Renal cortex interstitium (tissue), 15 donors: ENCODE measurements at places on chromosomes 2 and 18. TPM values are rescaled to one million over a fixed set of nuclear protein-coding genes. Genes with fewer than 3 reads are reported as not detected.

The CD8B2 gene
- polyA plus RNA-seq, result 0.20 TPM

The DSG4 gene
- polyA plus RNA-seq, result not detected

The ZAP70 gene
- 2.6 TPM for polyA plus RNA-seq

The APLF gene
- 3.9 TPM for polyA plus RNA-seq

GRCh38 chr2:20622731-20623130 is 28.2 kb downstream of the HS1BP3 start:
- DNase-seq, result no peak

GRCh38 chr2:98849113-98849512 is 86.9 kb downstream of the CRACDL start:
- DNase-seq, result no peak

DNA sequence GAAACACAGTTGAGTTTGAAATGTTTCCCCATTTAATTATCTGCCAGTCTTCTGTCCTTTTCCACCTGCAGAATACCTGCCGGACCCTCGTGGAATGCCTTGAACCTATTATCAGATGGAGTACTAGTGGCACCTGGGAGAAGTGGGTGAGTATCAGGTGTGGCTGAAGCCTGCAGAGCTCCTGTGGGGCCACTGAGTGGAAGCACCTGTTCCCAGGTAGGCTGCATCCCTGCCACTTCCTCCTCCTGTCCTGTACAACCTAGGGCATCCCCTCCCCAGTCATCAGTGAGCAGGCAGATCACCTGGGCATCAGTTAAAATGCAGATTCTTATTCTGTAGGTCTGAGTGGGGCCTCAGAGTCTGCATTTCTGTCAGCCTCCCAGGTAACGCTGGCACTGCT is 80.8 kb upstream of the BZW1 start:
- DNase-seq, result no peak

DNA sequence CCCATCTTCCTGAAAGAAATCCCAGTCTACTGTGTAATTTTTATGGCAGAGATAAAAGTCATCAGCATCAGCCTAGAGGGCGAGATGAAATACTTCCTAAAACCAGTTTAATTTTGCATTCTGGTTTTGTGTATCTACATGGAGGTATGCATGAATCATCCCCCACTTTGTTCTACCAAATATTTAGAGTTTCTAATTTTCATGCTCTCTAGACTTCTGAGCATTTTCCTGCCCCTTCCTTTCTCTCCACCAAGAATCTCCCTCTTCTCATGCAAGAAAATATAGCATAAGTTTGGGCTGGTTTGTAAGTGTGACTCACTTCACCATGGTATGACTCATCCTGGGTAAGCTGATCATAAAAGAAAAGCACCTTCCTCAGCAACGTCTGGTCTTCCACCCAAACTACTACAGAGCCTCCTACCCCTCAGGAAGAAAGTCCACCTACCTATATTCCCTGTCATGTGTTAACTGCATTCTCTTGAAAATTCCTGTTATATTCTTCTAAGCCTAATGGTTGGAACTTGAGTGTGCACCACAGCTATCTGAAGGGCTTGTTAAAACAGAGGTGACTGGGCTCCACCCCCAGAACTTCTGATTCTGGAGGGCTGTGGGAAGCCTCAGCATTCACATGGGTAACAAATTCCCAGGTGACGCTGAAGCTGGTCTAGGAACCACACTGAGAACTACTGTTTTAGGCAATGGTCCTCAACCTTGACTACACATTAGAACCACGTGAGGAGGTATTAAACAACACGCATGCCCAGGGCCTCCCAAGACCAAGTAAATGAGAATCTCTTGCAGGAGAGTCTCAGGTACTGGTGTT is 37.4 kb upstream of the RAPGEF4 start:
- no peak for DNase-seq

- DNase-seq, result no peak
These were observed 510.9 kb downstream of the PARD3B start for GRCh38 chr2:205056151-205056561.

- DNase-seq, result no peak
These were observed 37.5 kb downstream of the ANXA4 start for GRCh38 chr2:69779258-69780001.

DNA sequence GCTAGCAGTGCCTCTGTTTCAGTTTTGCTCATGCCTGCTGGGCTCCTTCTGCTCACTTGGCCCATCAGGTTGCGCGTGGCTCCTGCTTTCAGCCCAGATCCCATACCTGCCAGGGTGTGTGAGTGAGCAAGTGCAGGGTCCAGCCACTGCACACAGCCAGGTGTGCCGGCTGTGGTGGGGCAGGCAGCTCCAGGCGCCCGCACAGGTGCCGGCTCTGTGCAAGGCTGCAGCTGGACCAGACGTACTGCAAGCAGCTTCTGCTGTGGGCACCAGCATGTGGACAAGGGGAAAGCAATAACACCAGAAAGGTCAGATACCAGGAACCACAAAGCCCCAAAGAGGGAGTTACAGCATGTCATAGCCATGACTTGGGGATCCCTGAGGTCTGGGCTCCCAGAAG is 5.6 kb upstream of the PCARE start:
- DNase-seq, result no peak

GRCh38 chr2:166518634-166519390 is 24.8 kb upstream of the SCN7A start:
- no peak for DNase-seq

GRCh38 chr18:68436485-68436884 is 278.4 kb downstream of the TMX3 start:
- DNase-seq, result no peak

DNA sequence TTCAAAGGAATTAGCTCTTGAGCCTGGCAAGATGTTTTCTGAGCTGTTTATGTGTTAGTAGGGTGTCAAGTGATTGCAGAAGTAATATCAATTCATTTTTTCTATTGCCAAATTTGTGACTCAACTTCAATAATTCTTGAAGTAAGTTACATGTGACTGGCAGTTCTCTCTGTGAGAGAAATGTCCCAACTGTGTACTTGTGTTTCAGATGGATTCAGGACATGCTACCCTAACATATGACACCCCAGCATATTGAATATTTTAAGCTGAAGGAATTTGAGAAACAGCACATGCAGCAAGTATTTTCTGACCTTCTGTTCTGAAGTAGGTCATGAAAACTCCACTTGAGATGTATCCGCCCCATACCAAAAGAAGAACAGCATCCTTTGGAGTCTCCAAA is 263.6 kb downstream of the XIRP2 start:
- no peak for DNase-seq

DNA sequence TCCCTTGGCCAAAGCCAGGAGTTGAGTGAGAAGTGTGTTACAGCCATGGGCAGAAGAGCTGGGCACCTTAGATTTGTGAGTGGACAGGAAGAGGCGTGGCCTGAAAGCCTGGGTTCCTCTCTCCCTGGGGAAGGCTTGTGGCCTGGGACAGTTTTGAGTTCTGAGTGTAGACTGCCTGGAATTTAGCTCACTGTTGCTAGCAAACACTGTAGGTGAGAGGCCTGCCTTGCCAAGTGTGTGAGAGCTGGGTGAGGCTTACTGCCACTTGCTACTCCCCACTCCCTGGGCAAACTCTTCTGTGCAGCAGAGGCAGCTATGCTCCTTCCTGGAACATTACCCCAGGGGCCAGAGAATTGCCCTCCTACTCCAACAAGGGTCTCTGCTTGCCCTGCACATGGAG is 150.0 kb upstream of the GALNT5 start:
- DNase-seq, result no peak

- DNase-seq, result no peak
These were observed 56.0 kb downstream of the HDAC4 start for GRCh38 chr2:239344857-239345216.

GRCh38 chr18:57621246-57621604 is 411 bp downstream of the NARS1 start:
- DNase-seq, result no peak

DNA sequence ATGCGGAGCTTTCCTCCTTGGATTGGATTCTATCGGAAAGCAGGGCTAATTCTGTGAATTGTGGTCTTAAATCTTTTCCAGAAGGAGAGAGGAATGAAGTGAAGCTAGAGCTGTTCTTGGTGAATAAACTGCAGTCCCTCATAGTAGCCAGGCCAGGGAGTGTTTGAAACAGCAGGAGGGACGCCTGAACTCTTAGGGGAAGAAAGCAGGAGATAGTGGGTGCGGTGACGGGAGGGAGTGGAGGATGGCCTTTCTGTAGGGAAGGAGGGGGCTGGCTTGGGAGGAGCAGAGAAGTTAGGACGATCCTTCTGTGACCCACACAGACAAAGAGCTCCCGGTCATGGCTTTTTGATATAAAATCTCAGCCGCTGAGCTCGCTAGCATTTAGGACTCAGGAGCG is 47.5 kb upstream of the KCNF1 start:
- no peak for DNase-seq

DNA sequence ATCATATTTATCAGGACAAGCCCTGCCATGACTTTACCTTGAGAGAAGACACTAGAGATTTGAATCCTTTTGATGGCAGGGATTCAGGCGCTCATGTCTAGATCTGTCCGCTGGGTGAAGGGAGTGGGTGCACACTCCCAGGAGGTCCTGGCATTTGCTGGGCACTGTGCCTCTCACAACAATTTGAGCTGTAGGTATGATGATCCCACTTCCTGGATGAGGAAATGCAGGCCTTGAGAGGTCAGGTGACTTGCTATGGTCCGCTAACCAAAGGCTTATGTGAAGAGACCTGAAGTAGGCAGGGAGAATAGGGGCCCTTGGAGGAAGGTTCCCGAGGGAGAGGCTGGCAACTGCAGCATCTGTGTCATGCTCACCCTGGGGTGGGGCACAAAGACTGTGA is 206.1 kb downstream of the HAUS1 start:
- no peak for DNase-seq

DNA sequence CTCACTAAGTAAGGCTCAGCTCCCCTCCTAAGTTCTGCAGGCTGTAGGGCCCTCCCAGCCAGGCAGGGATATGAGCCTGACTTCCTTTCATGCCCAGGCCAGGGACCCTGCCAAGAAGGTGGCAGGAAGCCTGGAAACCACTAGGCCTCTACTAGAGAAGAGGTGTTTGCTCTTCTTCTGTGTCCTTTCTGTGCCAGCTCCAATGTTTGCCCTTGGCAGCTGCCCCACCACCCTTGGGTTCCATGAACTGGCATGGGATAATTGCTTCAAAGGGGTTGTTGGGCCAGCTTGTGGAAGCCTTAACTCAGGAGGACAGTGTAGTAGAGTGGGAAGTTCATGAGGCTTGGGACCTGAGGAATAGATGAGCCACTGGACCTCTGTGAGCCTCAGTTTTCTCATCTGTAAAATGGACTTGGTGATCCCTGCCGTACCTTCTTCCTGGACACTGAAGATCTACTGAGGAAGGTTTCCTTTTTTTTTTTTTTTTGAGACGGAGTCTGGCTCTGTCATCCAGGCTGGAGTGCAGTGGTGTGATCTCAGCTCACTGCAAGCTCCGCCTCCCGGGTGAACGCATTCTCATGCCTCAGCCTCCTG is 3.9 kb downstream of the SLC35F6 start:
- DNase-seq, result no peak

DNA sequence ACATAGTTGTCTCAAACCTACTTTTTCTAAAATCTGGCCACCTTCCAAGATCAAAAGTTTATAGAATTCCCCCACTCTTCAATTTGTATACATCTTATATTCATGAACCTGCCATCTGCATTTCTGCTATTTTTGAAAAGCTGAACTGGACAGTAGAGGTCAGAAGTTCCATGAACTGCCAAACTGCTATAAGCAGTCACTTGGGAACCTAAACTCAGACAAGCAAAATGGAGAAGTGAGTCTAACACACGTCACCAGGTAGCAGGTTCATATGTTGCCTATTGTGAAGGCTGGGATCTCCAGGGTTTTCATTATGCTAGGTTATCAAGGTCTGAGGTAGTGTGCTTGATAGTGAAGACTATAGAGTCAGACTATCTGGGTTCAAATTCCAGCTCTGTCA is 2.0 kb upstream of the MYO1B start:
- DNase-seq, result no peak

DNA sequence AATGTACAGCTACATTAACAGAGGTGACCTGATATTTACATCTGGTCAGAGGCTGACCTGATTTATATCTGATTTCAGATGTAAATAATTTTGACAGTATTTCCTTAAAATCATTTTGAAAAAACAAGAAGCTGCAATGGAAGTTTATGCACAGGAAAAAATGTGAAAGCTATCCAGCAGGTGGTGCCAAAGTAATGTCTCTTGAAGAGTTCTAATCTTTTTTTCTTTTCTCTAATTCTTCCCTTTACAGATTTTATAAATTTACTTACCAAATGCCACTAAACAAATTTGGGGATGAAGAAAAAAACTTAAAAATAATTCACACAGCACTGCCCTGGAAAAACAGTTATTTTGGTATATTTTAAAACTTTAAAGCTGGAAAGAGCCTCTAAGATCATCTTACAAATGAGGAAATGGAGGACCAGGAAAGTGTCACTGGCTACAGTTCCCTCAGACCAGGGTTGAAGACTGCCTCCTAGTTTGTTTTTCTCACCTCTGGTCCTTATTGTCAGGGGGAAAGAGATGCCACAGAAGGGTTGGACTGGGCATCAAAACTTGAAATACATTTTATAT is 16.4 kb upstream of the FBLN7 start:
- no peak for DNase-seq

DNA sequence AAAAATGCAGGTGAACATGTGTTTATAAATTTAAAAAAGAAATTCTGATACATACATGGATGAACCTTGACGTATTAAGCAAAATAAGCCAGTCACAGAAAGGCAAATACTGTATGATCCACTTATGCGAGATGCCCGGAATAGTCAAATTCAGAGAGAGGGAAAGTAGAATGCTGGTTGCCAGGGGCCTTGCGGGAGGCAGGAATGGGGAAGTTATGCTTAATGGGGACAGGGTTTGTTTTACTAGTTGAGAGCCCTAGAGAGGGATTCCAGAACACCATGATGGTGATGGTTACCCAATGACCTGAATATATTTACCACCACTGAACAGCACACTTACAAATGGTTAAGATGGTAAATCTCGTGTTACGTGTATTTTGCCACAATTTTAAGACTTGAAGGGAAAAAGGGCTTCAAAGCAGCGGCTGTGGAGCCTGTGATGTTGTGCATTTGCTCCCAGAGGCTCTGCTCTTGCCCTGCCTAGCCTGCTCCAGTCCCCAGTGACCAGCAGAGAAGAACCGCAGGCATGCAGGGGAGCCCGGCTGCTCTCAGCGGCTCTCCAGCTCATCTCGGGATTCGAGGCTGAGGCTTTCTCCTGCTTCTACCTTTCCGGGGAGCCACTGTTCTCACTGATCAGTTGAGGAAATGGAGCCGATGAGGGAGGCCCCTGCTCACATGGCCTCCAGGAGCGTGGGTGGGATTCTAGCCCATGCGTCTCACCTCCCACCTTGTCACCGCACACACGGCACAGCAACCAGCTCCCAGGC is 51.7 kb upstream of the TFCP2L1 start:
- no peak for DNase-seq

DNA sequence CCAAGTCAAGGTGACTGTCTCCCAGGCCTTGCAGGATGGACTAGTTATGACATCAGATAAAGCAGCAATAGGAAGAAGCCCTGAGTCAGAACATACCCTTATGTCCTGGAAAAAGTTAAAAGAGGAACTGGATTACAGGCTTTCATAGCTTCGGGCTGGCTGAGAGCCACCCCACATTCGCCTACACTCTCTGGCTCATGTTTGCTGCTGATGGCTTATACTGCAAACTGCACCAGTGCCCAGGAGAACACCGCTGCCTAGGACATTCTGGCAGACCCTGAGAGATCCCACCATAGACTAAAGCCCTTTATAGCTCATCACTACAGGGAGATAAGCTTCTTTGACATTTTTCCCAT is 20.3 kb downstream of the SLC8A1 start:
- no peak for DNase-seq
